ENCODE measurements at places on chromosomes 4 and X.

DNA sequence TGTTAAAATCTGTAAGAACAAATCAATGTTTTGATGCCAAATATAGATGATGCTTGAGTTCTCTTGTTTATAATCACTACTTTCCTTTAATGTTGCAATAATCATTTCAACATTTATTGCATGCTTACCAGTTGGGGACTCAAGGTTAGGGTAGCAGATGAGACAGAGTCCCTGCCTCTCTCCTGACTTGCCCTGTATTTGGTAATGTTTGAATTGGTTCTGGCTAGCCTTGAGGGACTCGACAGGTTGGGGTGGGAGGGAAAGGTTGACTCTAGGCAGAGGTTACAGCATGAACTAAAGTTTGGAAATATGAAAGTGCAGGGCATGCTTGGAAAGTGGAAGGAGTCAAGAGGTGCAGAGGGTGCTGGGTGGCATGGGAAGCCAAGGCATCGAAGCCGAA lies 2.0 kb downstream of the SEC24B start:
- DNase-seq: no peak

DNA sequence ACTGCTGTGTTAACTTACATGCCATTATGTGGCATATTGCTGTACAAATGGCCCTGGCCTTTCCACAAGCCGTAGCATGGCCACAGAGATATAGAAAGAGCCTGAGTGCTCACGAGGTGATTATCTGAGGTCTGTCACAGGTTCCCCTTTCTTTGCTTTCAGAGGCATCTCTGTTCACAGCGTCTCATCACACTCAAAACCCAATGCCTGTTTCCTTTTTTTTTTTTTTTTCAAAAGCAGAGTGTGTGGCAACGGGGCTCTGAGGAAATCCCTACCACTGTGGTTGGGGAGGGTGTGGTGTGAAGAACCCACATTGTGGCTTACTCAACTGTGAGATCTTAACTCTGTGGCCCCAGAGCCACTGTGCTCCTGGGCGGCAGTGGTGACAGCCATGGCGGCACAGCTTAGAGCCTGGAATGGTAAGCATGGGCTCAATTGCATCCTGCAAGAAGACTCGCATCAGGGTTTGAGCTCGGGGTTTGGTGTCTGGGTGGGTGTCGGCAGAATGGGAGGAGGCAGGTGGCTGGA lies 30.8 kb downstream of the RTL5 start:
- no peak for DNase-seq

- no peak for DNase-seq
These were observed 2.6 kb upstream of the IL13RA1 start for GRCh38 chrX:118724775-118725174.

- DNase-seq: no peak
These were observed 55.6 kb upstream of the LSM6 start for GRCh38 chr4:146119845-146120404.

GRCh38 chr4:163564221-163564720 lies 69.8 kb downstream of the TMA16 start:
- DNase-seq: no peak

- no peak for DNase-seq
These were observed 128.5 kb downstream of the ATG4A start for GRCh38 chrX:108219949-108220601.
